ENCODE measurements at places on chromosomes 6 and 20. TPM values are rescaled to one million over a fixed set of nuclear protein-coding genes. Genes with fewer than 3 reads are reported as not detected.

The DBNDD2 gene
- 12.6 TPM for total RNA-seq

The NDUFAF5 gene
- 22.9 TPM for total RNA-seq

DNA sequence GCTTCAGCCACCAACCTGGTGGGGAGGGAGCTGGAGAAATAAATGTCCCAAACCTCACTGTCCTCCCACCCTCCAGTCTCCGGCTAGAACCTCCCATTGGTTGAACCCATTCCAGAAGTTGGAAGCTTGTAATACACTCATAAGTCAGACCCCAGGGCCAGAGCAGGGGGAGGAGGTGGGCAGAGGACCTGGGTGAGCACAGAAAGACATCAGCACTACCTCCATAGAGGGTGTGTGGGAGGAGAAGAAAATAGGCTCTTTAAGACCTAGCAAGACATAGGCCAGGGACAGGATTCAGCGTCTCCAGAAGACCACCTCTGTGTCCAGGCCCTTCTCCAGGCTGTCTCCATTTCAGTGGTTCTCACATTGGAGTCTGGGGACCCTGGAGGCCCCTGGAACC, 73.3 kb upstream of the TOP1 start:
- no peak for DNase-seq

GRCh38 chr6:109308018-109308492, 74.2 kb downstream of the CD164 start:
- DNase-seq: no peak

- DNase-seq: no peak
Observed at GRCh38 chr6:150490586-150490985, 109.1 kb upstream of the PLEKHG1 start.

DNA sequence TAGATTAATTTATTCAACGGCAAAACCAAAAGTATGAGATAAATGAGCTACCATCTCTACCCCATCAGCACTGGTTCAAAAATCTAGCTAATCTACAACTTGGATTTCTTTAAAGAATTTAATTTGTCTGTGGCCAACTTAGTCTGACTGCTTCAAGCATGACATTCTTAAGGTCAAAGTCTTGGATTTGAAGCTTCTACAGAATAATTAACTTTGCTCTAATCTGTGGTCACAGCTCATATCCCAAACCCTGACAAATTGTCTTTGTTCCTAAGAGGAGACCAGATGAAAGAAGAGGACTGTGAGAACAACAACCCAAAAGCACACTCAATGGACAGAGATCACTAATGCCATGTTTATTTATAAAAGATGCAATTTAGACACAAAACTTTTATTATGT, 166.9 kb upstream of the EPHA7 start:
- DNase-seq: no peak

DNA sequence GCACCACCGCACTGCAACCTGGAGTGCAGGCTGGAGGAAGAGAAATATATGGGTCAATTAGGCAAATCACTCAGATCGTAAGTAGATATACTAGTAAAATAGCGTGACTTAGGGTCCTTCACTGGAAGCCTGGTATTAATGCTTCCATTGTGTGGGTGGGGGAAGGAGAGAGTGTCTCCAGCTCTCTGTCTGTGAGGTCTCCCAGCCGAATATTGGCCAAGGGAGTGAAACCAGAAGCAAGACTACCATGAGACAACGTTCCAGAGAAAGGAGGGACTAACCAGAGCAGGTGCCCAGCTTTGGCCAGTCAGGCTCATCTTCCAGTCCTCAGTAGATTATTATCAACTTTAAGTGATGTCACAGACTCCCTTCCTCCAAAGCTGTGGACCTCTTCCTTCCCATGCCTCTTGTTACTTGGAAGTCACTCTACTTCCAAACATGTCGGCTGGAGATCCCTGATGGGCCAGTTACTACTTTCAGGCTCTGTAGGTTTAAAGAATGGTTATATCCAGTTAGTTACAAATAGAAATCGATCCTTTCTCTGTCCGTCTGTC, 28.8 kb downstream of the MTHFD1L start:
- DNase-seq: no peak

DNA sequence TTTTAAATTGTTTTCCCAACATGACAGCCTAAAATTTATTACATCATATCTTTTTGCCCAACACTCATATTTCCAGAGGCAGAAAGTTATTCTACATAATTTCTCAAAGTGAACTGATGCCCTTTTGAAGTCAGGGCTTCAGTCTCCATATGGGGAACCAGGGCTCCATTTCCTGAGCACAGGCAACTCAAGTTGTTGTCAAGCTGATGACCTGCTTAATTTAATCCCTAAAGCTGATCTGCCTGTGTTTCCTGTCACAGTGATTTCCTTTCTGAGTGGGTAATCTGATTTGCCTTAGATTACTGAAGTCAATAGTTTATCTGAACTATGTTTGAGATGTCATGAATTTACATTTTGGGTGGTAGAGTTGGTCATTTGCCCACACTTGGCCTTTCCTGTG, 932.1 kb upstream of the MANEA start:
- DNase-seq: no peak

DNA sequence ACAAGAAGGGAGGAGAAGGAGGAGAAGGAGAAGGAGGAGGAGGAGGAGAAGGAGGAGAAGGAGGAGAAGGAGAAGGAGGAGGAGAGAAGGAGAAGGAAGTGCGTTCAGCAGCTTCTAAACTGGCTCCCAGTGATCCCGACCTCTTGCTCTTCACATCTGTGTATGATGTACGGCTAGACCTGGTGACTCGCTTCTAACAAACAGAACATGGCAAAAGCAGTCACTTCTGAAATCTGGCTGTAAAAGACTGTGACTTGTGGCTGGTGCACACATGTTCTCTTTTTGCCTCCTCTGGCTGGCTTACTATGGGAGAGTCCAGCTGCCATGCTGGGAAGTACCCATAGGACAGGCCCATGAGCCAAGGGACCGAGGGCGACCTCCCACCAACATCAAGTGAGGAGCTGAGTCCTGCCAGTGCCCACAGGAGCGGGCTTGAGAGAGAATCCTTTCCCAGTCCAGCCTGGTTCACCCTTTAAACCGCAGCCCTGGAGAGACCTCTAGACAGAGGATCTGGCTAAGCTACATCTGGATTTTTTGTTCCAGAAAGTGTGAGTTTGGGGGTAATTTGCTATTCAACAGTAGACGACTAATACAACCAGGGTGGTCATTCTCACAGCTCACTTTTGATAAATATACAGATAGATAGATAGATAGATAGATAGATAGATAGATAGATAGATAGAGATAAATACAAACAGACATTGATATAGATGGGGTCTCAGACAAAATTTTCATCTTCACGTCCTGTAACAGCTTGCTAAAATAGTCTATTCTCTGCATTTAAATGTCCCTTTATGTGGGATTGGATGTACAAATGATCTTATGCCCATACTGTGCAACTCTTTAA, 42.3 kb downstream of the RPP40 start:
- DNase-seq: no peak

DNA sequence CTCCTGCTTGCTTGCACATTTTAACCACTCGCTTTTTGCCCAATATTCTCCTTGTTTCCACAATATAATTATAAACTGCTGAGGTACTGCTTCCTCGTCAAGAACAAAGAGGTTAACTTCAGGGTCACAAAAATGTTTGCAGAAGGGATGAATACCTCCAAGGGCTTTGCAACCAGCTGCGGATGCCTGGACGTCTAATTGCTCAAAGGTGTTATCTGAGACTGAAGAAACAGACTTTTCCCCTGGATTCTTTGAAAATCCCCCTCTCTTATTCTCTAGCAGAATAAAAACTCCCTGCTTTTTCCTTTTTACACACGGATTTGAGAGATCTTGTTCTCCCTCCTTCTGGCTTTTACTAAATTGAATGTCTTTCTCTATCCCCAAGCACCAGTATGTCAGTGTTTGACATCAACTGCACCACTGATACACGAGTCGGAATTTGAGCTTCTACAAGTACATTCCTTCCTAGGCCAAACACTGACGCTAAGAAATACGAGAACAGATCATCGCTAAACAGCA, 336 bp upstream of the SMPDL3A start:
- no peak for DNase-seq
